ENCODE measurements at places on chromosomes 11 and 22.

GRCh38 chr11:80929031-80929805 lies 1488.4 kb upstream of the TENM4 start:
- no peak for DNase-seq

DNA sequence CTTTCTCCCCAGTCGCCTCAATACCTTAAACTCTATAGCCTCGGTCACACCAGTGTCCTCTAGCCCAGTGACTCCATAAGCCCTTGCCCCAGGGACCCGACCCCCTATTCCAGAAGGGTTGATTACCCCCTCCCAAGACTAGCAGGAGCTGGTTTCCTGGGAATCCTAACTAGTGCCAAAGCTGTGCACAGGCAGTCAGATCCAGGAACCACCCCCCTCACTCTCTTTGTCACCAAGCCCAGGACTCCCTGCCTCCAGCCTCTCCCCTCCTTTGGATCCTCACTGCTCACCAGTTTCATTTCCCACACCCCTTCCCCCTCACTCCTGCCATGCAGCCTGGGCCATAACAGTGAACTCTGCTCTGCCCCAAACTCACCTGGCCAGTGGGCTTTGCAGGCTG lies 9.8 kb downstream of the LTBP3 start:
- DNase-seq, result no peak

DNA sequence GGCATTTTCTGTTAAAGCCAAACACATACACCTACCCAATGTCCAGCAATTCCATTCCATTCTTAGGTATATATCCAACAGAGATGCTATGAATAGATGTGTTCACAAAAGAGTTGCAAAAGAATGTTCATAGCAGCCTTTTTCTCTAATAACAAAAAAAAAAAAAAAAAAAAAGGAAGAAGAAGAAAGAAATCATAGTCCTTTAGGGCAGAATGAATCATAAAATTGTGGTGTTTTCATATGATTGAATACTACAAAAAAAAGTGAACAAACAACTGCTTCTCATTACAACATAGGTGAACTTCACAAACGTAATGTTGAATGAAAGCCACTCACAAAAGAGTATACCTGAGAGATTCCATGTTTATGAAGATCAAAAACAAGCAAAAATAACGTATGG lies 66.8 kb upstream of the GRK3 start:
- DNase-seq, result no peak

GRCh38 chr11:46920755-46921154 lies 2.4 kb upstream of the LRP4 start:
- no peak for DNase-seq

- no peak for DNase-seq
Measured at GRCh38 chr11:129644326-129644725, 171.3 kb upstream of the TMEM45B start.

DNA sequence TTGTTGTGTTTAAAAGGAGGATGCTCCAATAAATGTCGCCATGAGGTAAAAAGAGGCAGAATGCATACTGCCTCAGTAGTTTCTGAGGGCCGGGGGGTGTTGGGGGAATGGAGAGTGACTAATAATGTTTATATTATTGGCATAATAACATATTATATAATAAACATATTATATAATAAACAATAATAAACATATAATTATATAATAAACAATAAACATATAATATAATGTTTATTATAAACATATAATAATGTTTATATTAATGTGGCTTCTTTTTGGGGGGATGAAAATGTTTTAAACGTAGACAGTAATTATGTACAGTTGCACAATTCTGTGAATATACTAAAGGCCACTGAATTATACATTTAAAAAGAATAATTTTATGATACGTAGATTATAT lies 35.6 kb downstream of the TRIM66 start:
- no peak for DNase-seq

DNA sequence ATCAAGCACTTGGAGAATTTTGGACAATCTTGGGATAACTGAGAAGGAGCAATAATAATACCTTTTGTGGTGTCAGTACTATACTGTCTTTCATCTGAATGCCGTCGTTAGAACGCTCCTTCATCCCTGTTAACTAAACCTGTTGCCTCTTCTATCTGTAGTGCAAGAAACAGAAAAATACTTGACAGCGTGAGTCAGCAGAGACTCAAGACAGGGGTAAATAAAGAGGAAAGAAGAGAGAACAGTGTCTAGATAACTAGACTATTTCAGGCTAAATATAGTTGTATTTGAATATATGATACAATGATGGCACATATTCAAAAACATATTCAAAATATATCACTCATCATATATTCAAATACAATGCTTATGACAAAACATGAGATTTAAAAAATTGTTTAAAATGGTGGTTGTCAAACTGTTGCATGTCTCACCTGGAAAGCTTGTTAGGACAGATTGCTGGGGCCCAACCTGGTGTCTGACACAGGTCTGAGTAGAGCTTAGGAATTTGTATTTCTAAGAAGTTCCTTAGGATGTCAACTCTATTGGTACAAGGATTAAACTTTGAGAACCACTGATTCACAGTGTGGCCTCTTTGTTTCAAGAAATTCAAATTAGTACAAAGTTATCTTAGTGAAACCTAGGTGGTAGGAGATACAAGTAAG lies 17.4 kb downstream of the OOSP4A start:
- DNase-seq, result no peak

DNA sequence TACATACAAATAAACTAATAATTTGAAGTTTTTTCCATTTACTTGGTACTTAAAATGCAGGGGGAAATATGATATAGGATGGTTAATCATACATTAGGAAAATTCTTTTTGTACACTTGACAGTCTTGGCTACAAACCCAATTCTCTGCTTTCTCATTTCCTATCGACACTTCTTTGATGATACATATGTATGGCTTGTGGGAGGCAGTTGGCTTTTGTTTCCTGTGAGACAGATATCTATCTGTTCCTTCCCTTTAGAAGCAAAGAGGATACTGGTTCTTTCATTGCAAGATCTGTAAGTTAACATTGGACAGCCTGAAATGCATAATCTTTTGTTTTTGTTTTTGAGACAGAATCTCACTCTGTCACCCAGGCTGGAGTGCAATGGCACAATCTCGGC lies 47.9 kb upstream of the ADORA2A start:
- DNase-seq, result no peak

DNA sequence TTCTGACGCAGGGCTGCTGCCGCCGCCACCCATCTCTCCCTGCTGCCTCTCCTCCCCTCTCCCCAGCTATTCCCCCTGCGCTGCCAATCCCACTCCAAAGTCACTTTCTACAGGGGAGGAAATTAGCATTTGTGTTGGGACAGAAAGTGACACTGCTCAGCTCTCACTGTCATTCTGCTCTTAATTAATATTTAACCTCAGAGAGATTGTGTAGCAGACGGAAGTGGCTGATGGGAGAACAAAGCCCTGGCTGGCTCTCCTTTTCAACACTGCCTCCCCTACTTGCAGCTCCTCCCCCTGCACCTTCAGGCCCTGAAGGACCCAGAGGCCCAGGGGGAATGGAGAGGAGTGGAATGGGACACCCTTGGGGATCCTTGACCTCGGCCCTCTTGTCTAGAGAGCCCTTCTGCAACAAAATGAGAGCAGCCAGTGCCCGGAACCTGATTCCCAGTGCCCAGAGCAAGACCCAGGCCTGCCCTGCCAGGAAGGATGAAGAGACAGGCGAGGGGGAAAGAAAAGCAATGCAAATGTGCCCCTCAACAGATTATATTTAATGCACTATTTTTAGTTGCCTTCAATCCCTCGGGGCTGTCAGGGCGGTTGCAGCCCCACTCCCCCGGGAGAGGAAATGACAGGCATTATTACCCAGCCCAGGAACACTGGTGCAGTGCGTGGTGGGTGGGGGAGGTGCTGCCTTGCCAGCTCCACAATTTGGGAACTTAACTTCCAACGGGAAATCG lies 14.6 kb upstream of the NRGN start:
- DNase-seq, result no peak

DNA sequence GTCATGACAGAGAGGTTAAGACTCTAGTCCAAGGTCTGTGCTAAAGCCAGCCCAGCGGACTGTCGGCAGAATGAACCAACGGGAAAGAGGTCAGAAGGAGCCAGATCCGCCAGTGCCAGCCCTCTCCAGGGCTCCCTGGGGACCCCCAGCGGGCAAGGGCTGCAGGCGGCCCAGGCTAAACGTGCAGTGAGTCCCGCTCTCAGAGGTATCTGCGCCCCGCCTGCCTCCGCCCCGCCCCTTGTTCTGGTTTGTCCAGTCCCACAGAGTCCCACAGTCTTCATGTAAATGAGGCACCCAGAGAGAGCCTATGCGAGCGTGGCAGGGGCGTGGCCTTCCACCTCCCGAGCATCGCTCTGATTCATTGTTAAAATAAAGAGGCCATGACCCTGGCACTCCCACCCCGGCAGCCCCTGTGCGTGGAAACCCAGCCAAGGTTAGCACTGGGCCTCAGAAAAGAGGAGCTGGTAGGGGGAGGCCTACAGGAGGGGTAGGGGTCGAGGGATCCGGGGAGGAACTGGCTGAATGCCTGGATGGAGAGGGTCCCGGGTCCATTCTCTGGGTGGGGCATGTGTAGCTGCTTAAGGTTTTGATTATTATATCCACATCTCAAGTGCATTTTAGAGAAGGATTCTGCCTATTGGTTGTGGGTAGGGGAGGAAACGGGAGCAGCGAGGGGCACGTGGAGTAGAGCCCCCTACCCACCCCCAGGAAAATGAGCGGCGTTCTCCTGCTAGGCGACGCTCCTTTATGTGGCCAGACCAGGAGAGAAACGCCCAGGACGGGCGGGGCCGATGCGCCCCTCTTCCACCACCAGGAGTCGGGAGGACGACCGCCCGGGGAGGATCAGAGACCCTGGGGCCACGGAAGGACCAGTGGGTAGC lies at the start of gene TRIOBP:
TRIOBP (plus strand) TSS at position 392 of the 881 bp plus-strand sequence. CDS start 4,318 bp downstream, outside the sequence.
- DNase-seq, result peak; percentile 73

- no peak for DNase-seq
Measured at GRCh38 chr11:118092907-118093571, 6.3 kb upstream of the SMIM35 start.

DNA sequence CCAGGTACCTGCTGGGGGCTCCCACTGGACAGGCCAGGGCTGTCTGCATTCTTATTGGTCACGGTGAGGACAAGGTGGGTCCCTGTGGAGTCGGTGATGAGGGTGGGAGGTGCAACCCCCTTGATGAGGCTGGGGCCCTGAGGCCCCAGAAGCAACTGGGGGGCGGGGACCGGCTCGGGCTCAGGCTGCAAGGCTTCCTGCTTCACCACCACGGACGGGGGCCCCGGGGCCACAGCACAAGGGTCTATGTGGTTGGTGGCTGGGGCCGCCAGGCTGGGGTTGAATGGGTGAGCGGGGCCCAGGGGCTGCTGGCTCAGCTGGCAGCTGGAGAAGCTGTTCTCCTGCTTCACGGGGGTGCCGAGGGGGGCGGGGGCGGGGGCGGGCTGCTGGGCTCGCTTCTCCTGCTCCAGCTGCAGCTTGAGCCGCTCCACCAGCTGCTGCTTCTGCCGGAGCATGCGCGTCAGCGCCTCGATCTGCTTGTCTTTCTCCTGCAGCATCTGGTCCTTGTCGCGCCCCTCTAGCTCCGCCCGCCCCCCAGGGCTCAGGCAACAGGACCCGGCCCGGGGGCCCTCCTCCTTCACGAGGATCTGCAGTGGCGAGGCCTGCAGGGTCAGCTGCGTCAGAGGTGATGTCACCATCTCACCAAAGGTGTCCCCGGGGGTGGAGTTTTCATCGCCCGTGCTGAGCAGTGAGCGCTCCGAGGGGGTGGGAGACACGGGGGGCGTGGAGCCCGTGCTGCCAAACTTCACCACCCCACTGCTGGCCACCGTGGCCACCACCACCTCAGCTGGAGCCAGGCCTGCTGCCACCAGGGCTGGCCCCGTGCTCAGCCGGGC lies 48.2 kb downstream of the SGSM3 start:
- no peak for DNase-seq

DNA sequence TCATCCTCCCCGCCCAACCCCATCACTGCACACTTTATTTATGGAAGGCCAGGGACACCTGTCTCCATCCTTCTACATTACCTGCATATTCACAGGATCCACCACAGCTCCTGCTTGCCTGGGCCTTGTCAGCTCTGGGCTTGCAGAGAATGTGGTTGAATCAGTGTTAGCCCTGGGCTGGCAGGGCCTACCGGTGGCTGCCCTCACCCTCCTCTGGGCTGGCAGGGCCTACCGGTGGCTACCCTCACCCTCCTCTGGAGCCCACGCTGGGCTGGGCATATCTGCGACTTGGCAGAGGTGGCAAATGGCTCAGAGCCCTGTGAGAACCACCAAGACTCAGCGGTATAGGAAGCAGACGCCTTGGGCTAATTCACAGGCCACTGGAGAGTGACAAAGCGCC lies 300.9 kb downstream of the NTM start:
- DNase-seq, result no peak

- DNase-seq, result no peak
Measured at GRCh38 chr11:8092587-8093424, 11.8 kb downstream of the TUB start.

DNA sequence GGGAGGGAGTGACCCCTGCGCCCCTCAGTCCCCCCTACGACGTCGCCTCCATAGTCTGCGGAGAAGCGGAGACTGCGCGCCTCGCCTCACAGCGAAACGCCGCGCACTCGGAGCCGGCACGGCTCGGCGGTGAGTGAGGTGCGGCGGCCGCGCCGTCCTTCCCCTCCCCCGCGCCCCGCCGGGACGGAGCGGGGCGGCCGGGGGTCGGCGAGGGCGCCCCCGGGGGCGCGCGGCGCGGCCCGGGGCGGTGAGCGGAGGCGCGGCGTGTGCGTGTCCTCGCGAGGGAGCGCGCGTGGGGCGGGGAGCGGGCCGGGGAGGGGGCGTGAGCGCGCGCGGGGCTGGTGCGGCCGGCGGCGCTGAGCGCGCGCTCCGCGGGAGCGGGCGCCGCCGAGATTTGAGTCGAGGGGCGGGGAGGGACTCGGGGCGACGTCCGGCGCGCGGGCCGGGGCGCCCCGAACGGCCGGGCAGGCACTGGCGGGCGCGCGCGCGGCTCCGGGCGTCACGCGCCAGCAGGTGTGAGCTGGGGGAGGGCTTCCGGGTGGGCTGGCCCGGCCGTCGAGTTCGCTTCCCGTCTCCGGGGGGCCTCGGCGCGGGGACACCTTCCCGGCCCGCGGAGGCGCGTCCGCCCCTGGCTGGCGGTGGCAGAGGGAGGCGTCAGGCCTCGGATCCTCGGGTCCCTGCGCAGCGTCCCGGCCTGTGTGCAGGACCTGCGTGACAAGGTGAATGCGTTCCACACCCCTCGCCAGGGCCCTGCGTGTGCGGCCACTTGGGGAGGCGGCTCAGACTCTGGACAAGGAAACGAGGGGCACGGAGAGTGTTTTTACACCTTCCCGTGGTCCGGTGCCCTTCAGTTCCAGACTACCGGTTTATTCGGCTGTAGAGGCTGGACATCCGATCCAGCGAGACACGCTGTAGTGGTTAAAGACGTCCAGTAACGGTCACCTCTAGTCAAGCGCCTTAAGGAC lies 50.4 kb downstream of the FAM83F start:
- peak; percentile 74 for DNase-seq

DNA sequence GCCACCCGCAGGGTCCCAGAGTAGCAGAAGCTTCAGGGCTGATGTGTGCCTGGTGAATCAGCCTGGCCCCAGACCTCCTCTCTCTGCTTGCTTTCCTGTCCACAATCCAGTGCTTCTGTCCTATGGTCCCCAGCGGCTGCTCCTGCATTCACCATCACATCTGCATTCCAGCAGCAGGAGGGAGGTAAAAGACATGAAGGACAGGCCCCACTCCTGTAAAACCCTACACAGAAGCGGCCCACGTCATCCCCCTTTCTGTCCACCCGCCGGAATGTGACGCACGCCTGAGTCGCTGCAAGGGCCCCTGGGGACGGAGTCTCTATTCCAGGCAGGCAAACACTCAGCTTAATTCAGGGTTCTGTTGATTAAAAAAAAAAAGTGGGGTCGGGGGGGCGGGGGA lies 58.3 kb downstream of the CDKN1C start:
- DNase-seq, result no peak

Data from naive thymus-derived CD4-positive, alpha-beta T cell (primary cell).